ENCODE measurements at places on chromosomes 3 and 15.

GRCh38 chr3:185823078-185824044 lies 1.5 kb downstream of the IGF2BP2 start:
- peaks cover 15% of the 10 kb centered on the region for H3K36me3 ChIP-seq
- peak overlapping the region; percentile 98 for H3K27ac ChIP-seq
- H3K27me3 ChIP-seq: no peaks in the 10 kb centered on the region
- DNase-seq: no peak

DNA sequence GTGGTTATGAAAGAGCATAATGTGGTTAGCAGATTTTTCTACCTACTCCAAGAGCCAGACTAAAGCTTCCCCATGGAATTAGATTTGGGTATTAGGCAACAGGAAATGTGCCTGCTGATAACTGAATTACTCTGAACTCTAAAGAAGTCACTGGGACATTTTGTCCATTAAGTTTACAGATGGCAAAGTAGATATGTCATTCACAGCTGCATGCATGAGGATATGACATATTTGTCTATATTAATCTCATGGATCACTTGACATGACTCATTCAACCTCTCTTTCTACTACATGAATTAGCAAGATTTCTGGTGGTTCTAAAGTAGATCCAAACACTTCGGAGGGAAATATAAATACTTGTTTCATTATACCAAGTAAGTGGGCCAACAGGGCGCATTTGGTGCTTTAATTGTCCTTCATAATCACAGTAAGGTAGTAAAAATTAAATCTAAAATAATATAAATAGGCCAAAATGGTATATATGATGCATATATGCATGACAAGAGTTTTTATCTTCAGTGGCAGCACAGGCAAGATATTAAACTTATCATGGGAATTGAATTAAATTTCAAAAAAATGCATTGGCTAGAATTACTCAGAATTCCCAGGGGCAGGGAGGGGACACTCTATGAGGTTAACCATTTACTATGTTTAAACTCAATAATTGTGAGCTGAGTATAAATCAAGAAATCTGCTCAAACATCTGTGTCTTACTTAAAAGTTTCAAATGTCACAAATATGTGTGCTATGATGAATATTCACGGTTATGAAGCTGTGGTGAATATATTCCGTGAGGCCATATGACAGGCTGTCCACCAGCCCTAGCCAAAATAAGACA lies 365.3 kb upstream of the KCNMB2 start:
- H3K27me3 ChIP-seq: no peaks in the 10 kb centered on the region
- H3K4me3 ChIP-seq: no peak overlapping the region
- no peaks in the 10 kb centered on the region for H3K36me3 ChIP-seq
- DNase-seq: no peak

DNA sequence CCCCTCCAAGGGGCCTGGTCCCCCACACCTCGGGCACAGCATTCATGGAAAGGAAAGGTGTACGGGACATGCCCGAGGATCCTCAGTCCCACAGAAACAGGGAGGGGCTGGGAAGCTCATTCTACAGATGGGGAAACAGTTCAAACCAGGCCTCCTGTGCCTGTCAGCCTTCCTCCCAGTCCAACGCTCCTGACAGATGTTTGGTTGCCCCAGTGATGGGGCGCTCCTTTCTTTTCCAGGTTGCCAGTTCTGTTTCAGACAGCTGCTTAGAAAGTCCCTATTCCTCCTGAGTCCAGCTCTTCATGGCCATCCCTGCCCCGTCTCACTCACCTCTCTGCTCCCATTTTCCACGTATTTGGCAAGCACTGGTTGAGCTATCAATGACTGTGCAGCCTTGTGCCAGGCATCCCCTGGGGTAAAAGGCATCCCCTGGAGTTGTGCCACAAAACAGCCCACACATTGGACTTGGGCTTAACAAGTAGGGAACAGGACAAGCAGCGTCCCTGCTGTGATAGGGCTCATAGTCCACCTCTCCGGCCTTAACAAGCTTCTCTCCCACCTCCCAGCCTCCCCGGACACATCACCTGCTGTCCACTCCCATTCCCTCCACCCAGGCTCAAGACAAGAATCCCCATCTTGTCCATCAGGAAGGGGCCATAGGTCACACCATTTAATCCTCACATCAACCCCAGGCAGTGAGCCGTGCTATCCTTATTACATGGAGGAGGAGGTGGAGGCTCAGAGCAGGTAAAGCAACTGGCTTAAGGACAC lies 6.6 kb downstream of the OXTR start:
- H3K27me3 ChIP-seq: peaks cover 11% of the 10 kb centered on the region
- H3K36me3 ChIP-seq: no peaks in the 10 kb centered on the region
- H3K4me3 ChIP-seq: no peak overlapping the region
- DNase-seq: no peak
- peaks cover 2% of the 10 kb centered on the region for H3K4me1 ChIP-seq

DNA sequence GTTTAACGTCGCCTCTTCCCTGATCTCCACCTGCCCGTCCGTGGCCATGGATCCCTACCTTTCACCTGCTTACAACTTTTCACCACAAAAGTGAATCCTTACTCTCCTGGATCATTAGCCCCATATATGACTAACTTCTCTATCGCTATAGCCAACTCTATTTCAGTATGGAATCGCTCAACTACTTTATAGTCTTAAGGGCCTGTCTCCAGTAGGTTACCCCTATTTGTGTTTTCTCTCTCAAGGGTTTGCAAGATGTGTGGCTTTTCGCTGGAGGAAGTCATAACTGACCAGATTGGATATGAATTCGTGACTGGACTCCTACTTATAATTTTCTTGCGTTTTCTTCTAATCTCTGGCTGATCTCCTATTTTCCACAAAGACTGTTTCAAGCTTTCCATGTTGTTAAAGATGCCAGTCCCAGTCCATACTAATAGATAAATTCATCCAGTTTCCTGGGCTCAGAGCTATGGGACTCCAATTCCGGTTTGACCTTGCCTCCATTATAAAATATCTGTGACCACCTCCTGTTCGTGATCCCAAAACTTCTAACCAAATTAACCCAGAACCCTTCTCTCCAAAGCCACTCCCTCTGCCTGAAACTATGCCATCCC lies 1.3 kb upstream of the STAG1 start:
- no peaks in the 10 kb centered on the region for H3K36me3 ChIP-seq
- peak overlapping the region; percentile 99 for H3K27ac ChIP-seq
- no peaks in the 10 kb centered on the region for H3K27me3 ChIP-seq
- H3K4me1 ChIP-seq: peaks cover 16% of the 10 kb centered on the region
- H3K4me3 ChIP-seq: peak overlapping the region; percentile 63

- H3K27ac ChIP-seq: no peak overlapping the region
Observed at GRCh38 chr3:84991422-84991900, 32.7 kb downstream of the CADM2 start.

Measured in neuronal stem cell (in vitro differentiated cells).